Stimulated activated CD4-positive, alpha-beta T cell treated with anti-CD3 and anti-CD28 coated beads, TNF-alpha, amount 100 ng/mL, for 48 hours (primary cell): ENCODE measurements at places on chromosomes 16 and 17.

GRCh38 chr16:76278980-76279379 is 1.8 kb downstream of the CNTNAP4 start:
- no peak for DNase-seq

DNA sequence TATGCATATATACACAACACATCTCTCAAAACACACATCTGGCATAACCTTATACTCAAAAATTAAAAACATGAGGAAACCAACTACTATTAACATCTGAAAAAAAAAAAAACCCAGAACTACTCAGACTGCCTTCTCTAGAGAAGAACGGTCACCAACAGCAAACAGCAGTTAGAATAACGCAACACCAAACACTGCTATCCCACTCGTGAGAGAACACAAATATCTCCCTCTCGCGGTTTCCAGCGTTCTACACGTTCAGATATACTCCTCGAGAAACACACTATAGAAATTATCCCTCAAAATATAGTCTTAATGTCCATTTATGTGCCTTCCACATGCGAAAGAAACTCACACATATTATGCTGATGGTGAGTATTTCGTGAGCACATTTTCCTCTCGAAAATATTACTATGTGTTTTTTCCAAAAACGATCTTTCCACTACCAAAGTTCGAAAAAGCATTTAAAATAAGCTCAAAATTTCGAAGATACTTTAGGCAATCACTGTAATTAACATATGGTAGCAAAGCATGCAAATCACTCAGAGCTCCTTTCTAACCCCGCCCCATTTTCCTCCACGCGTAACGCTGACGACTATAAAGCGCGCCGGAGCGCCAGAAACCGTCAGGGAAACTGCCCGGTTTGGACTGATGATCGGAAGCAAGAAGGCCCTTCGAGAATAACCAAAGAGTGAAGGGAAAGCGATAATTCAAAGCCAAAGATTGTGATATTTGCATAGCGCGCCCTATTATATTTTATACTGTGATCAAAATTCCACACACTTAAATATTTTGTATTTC is 60.1 kb downstream of the TEX14 start:
- peak; percentile 93 for DNase-seq

GRCh38 chr17:72090108-72090507 is 30.7 kb upstream of the SOX9 start:
- DNase-seq, result no peak

DNA sequence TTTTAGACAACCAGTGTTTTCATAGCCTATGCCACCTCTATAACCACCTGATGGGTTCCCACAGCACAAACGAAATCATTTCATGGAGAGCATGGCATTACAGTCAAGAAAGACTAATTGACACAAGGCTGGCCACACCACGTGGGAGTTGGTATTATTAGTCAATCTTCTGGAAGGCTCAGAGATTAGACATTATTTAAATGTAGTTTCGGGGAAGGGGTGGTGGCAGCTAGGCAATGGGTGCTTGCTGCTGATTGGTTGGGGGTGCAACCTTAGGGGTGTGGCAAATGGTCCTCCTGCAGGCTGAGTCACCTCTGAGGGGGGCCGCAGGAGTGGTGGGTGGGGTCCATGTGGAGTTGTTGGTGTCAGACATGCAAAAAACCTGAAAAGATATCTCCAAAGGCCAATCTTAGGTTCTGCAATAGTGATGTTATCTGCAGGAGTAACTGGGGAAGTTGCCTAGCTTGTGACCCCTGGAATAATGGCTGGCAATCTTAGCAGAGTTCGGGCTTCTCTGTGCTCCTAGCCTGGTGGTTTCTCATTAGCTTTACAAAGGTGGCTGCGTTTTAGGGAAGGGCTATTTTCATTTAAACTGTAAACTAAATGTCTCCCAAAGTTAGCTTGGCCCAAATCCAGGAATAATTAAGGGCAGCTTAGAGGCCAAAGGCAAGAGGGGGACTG is 4.6 kb downstream of the TEN1 start:
- no peak for DNase-seq

- DNase-seq, result no peak
These were observed 195.2 kb downstream of the MAP2K6 start for GRCh38 chr17:69609473-69610305.
